ENCODE measurements at places on chromosomes 2 and 18.

- no peak for DNase-seq
These were observed 112.9 kb upstream of the ZEB2 start for GRCh38 chr2:144632809-144633208.

- no peak for DNase-seq
These were observed 15.1 kb downstream of the RDH14 start for GRCh38 chr2:18545384-18545783.

DNA sequence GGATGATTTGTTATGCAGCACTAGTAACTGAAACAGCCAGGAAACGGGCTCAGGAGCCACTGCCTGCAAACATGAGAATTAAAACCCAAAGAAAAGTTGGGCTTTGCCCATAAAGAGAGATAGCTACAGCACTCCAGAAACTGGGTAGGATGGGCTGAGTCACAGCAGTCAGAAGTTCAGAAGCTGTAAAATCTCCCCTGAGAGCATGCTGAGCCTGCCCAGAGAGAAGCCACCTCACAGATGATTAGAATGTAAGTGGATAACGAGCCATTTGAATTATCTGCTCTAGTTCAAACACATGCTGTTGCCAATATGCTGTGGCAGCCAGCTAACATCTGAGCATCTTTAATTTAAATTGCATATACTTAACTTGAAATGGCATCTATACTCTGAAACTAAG, 388.1 kb upstream of the ACVR2A start:
- DNase-seq: no peak

DNA sequence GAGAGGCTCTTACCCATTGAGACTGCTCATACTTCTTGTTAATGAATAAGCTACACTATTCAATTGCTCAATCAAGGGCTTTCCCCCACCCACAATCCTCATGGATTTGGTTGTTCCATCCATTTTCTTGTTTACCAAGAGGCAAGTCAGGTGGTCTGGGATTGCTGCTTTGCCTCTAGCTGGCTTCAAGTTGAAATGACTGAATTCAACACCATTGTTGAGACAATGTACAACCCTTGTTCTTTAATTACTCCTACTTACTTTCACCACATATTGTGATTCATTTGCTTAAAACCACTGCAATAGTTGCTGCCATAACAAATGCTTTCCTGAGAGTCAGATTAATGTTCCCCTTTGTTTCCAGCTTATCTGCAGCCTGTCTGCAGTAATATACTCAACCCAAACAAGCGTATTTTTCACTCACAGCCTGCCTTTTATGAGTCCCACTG, 532.2 kb downstream of the RIT2 start:
- DNase-seq: no peak

DNA sequence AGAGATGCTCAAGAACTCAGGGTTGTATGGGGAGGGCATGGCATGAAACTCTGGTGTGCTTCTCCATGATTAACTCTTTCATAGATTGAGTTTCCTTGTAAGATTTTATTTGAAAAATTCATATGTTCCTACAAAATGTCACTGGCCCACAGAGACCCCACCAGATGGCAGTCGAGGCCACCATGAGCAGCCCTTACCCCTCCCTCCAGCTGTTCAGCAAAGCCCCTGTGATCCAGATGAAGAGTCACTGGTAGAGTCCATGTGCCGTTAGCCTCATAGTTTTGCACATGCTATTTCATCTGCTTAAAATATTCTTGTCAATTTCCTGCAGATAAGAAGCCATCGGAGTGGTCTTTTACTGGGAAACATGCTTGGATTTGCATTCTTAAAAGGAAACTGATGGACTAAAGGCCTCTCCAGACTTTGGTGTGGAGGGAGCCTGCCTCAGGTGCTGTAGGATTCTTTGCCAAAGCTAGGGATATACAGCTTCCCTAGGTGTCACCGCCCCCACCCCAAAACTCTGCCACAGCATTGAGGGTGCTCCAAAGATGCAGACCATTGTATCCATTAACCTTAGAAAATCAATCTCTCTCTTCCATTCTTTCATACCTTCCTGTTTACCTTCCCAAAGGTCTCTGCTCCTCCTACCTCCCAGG, 18.8 kb downstream of the ZNF385B start:
- DNase-seq: peak; percentile 29

- DNase-seq: no peak
These were observed 73.6 kb upstream of the IGFBP5 start for GRCh38 chr2:216768908-216769411.

- DNase-seq: no peak
These were observed 357.1 kb downstream of the CCDC85A start for GRCh38 chr2:56540916-56541315.

DNA sequence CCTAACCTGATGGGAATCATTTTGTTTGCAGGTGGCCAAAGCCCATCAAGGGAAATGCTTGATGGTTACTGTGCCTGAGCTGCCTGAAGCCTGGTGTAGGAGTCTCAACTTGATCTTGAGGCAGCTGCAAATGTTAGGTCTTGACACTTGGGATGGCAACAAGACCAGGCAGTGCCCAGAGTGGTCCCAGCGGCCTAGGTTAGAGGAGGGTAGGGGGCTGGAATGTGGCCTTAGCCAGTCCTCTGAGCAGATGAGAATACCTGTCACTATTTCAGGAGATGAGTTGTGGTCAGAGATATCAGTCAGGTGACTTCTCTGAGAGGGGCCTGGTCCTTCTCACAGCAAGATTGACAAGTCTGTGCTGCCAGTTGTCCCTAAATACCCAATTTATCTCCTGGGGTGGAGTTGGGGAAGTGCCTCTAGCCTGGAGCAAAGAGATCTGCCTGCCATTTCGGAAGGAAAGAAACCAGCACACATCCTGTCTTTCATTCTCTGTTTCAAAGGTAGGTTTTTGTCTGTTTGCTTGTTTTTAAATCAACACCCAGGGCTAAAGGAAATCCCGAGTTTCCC, 13.4 kb downstream of the SPTBN1 start:
- no peak for DNase-seq

- DNase-seq: no peak
These were observed 197.9 kb downstream of the DSEL start for GRCh38 chr18:67318651-67319050.

GRCh38 chr18:26335571-26336487, 109.6 kb downstream of the TAF4B start:
- no peak for DNase-seq

DNA sequence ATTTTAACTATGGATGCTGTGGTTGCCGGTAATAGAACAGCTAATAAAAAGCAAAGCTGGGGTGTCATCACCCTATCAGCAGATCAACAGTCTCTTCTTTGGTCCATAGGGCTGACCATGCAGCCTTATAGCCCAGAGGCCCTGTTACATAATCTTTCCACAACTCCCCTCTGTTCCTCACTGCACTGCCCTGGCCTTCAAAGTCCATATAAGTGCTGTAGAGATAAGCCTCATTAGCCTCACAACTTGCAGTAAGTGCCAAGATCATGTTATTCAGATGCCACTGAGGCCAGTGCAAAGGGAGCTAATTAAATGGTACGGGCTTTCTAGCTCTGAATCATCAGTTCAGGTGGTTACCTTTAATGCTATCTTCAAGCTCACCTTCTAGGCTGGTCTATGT, 89.7 kb upstream of the CXCR4 start:
- DNase-seq: no peak

- DNase-seq: no peak
These were observed 327.0 kb upstream of the CDH7 start for GRCh38 chr18:65423776-65424175.

- peak; percentile 66 for DNase-seq
These were observed 7.0 kb downstream of the SPEG start for GRCh38 chr2:219441451-219442255.

- no peak for DNase-seq
These were observed 23.7 kb downstream of the ICA1L start for GRCh38 chr2:202847693-202848524.

DNA sequence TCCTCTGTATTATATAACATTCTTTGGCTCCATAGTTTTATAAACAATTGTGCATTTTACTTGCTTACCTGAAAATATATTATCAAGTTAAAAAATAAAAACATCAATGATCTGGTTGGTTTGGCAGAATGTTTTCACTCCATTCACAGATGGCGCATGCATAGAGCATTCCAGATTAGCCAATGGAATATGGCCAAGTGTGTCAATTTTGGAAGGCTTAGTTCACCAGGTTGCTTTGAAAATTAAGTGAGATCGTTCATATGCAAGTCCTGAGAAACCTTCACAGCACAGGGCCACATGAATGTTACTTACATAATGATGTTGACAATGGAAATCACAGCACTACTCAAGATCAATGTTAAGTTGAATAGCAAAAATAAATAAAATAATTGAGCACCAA, 335.7 kb downstream of the GRB14 start:
- DNase-seq: no peak

DNA sequence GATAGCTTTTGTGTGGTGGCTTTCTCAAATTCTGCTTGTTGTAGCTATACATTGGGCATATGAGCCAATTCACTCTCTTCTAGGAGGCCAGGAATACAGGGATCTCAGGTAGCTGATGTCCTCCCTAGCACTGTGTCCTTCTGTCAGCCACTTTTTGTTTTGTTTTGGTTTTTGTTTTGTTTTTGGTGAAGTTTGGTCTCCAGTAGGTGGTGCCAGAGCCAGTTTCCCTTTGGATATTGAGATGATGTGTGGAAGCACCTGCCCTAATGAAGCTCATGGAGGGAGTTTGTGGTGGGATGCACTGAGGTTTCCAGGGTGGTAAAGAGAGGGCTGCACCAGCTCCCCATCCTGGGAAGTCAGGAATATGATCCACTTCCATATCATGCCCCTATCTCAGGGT, 100.5 kb upstream of the VWC2L start:
- DNase-seq: no peak

- no peak for DNase-seq
These were observed 8.8 kb downstream of the SIGLEC15 start for GRCh38 chr18:45834306-45834705.

DNA sequence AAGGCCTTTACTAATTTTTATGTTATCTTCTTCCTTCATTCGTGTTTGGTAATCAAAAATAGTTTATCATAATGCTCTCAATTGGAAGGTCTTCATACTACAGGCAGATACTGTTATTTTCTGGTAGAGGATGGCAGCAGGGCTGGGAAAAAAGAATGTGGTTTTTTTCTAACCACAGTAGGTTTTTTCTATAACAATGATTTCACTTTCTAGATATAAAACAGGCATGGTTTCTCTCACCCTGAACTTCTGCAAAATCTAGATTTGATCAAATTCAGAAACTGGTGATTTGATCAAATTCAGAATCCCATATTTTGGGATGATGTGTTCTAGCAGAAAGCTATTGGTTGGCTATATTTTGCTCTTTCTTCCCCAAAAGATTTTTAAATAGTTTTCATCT, 27.6 kb downstream of the BCL11A start:
- DNase-seq: no peak

DNA sequence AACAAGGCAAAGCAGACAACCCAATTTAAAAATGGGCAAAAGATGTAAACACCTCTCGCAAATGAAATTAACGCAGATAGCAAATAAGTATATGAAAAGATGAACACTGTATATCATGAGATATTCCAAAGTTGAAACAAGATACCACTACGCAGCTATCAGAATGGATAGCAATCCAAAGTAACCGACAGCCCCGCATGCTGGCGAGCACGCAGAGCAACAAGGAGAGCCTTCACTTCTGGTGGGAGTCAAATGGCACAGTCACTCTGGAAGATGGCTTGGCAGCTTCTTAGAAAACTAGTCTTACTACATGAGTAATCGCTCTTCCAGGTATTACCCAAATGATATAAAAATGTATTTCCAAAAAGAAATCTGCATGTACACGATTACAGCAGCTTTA, 1.4 kb downstream of the NDUFA10 start:
- no peak for DNase-seq

- no peak for DNase-seq
These were observed 404.0 kb upstream of the MYT1L start for GRCh38 chr2:2735041-2735440.

GRCh38 chr2:22907330-22907729, 477.6 kb upstream of the KLHL29 start:
- no peak for DNase-seq

GRCh38 chr2:10030311-10030736, 13.0 kb upstream of the KLF11 start:
- peak; percentile 25 for DNase-seq

GRCh38 chr2:42796427-42797248, 4.3 kb upstream of the HAAO start:
- DNase-seq: no peak

DNA sequence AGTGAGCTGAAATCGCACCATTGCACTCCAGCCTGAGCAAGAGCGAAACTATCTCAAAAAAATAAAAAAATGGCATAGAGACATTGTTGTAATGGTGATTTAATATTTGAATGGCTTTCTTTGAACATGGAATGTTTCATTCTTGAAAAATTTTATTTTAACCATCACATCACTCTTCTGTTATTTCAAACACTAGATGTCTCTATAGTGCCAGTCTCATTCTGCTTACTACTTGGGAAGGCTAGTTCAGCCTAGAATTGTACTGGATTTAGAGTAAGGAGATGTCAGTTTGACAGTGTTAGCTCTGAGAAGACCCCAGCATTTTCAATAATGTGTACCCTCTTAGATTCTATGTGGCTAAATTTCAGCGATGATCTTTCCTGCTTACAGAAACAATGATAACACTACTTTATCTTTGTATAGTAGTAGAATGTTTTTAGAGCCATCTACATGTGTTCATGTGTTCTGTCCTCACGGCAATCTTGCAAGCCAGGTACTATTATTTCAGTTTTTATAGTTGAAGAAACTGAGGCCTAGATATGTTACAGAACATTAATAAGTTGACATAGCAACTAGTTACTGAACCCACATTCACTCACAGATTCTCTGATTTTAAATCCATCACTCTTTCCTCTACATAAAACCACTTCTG, 142.9 kb upstream of the ZSWIM2 start:
- no peak for DNase-seq

DNA sequence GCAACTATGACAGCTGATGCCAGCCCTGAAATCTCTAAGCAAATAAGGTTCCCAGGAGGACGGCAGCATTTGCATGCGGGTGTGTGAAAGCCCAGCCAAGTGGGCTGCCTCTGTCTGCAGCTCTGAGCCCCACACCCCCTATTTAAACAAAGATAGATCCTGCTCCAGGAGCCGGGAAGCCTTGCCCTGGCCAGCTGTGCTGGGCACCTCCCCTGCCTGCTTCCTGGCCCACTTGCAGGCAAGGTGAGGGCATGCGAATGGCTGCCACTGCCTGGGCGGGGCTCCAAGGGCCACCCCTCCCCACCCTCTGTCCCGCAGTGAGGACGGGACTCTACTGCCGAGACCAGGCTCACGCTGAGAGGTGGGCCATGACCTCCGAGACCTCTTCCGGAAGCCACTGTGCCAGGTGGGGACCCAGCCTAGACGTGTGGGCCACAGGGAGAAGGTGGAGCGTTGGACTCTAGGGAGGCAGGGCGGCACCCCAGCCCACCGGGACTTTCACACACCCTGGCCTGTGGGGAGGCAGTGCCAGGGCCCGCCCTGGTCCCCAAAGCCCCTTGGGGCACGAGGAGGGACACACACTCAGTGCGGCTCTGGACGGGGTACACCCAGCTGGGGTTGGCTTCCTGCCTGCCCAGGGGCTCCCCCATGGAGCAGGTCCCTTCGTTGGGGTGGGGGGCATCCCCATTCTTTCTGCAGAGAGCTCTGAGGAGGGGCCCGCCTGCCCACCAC, at the start of gene ANO7:
ANO7 (plus strand) TSS at position 317 of the 732 bp plus-strand sequence. CDS start 1,387 bp downstream, outside the sequence.
- no peak for DNase-seq

Measured in left ventricle myocardium superior (tissue), 1 donor.